ENCODE measurements at places on chromosomes 16 and 17.

DNA sequence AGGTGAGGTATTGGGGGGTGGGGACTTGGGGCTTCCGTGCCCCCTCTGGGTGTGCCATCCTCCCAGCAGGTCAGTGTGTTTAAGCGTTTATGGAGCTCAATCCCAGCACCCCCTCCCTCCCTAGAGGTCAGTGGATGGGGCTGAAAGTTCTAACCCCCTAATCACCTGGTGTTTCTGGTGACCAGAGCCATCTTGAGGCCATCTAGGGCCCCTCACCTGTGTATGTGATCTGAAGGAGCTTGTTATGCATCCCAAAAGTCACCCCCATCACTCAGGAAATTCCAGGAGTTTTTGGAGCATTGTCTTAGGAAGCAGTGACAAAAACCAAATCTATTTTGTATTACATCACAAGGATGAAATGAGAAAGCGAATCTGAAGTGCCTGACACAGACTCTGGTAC, 67.8 kb upstream of the NOL11 start:
- DNase-seq, result no peak

GRCh38 chr16:6976716-6977115, 355.9 kb upstream of the RBFOX1 start:
- DNase-seq, result no peak

DNA sequence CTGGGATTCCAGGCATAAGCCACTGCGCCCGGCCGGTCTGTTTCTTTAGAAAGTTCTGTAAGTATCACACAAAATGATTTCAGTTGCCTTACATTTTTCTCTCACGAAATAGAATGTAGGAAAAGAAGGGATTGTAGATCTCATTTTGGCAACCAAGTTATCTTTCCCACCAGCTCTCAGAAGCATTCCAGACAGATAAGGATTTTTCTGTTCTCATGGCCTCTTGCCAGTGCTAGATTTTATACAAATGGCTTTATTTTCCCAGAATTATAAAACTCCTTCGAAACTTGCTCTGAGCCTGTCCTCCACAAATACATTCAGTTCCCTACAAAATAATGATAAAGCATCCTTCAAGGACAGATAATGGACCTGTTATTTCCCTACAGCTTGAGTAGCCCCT, 46.9 kb downstream of the LCMT1 start:
- no peak for DNase-seq

- no peak for DNase-seq
Observed at GRCh38 chr17:9290226-9290613, 268.9 kb downstream of the NTN1 start.

DNA sequence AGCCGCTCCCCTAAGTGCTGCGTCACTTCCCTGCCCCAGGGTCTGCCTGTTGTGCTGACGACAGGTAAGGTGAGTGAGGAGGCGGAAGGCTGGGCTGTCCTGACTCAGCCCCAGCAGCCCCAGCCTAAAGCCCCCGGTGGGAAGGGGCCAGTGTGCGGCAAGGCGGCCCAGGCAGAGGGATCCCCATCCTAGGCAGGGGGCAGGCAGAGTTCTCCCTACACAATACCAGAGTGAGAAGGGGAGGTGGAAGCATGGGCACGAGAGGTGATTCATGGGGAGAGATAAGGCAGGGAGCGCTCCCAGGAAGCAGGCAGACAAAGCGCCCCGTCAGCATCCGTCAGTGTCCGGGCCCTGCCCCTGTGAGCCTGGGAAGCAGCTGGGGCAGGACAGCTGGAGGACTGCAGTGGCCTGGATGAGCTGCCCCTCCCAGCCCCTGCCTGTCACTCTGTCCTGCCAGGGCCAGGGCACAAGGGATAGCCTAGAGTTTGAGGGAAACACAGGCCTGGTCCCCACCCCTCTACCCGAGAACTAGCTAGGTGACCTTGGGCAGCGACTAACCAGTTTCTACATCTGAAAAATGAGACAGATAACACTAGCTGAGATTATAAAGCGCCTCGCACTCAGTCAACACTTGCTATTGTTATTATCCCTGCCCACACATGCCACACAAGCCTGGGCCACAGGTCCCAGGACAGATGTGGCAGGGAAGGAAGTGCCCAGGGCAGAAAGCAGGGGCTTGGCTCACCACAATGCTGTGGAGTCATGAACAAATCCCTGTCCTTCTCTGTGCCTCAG, 3.8 kb downstream of the FAM83G start:
- DNase-seq, result no peak

DNA sequence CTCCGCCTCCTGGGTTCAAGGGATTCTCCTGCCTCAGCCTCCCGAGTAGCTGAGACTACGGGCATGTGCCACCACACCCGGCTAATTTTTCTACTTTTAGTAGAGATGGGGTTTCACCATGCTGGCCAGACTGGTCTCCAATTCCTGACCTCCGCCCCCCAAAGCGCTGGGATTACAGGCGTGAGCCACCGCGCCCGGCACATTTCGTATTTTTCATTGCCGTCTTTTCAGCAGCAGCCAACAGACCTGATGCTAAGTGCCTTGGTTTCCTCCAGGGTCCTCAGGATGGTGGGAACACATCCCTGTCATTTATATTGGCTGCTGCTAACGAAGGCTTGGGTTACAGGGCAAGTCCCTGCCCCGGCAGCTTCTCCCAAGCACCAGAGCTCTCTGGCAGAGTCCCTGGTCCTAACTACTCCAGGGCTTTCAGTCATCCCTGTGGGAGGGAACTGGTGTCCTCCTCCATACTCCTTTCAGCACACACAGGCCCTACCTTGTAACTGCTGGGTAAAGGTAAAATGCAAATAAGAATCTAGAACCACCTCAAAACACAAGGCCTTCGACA, 1.5 kb upstream of the RNF157 start:
- no peak for DNase-seq

GRCh38 chr16:68519225-68519745, 19.8 kb upstream of the ZFP90 start:
- no peak for DNase-seq

DNA sequence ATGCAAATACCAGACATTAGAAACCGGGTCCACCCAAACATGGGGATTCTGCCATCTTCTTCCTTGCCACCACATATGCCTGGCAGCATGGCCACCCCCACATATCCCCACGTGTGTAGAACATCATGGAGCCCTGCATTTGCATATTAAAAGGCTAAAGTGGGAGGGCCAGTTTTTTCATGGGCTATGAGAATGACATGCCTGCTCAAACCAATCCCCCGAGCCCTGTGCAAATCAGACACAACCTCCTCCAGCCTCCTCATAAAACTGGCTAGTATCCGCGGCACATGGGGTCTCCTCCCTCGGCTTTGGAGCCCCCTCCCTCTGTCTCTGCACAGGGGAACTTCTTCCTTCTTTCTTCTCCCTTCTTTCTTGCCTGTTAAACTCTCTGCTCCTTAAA, 174.9 kb upstream of the WSCD1 start:
- DNase-seq, result no peak

DNA sequence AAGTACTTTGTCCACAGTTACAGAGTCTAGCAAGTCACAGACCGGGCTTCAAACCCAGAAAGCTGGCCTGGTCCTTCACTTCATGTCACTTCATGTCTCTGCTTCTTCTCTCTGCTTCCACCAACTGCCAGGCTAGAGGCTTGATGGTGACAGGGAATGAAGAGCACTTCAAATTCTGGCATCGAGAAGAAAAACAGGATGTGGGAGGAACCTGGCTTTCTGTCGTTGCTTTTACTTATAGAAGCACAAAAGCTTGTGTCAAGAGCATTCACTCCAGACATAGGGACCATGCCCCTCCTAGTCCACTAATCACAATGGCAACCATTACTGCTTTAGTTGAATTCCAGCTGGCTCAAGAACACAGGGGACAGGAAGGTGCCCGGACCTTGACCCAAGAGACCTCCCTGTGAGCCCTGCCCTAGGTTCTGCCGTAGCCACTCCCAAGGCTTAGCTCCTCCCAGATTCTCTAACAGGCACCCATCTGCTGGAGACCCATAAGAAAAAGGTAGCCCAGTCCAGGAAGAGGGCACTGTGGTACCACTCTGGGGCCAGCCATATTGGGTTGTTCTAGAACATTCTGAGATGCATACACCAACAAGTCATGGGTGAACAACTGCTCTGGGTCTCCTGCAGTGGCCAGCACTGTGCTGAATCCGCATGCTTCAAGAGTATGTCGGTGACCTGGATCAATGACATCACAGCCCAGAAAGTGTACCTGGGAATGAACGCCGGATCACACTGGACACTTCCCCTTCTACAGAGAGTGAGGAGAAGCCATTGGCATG, 181.8 kb downstream of the C16orf95 start:
- DNase-seq, result no peak

DNA sequence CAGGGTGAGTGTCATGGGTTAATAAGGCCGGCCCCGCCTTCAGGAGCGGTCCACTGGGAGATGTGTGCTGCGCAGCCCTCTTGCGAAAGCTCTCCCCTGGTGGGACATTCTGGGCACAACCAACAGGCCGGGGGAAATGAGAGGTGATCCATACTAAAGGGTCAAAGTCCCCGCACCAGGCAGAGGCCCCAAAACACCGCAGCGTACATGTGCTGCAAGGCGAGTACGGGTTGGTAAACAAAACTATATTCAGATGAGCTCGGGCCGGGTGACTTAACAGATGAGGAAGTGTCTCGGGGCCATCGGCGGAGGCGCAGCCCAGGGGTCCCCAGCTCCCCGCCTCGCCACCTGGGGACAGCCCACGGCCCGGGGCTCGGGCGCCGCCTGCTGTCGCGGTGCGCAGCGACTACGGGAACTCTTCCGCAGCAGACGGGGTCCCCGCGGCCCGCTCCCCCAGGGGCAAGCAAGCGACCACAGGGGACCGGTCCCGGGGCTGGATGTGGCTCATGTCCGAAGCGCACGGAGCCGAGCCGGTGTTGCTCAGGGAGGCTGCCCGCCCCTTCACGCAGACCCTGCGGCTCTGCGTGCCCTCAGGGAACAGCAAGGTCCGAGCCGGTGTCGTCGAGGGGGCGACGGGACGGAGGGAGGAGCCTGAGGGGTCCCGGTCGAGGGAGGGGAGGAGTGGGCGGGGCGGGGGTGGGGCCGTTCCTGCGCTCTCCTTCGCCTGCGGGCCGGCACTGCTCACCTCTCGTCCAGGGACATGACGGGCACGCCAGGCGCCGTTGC, at the start of gene RAB37:
TSS of gene RAB37 (plus strand) at position 744 of the 786 bp plus-strand sequence. CDS start at position 761, 17 bp downstream.
- DNase-seq, result no peak

GRCh38 chr16:24977678-24978075, 37.5 kb downstream of the ARHGAP17 start:
- DNase-seq, result no peak

DNA sequence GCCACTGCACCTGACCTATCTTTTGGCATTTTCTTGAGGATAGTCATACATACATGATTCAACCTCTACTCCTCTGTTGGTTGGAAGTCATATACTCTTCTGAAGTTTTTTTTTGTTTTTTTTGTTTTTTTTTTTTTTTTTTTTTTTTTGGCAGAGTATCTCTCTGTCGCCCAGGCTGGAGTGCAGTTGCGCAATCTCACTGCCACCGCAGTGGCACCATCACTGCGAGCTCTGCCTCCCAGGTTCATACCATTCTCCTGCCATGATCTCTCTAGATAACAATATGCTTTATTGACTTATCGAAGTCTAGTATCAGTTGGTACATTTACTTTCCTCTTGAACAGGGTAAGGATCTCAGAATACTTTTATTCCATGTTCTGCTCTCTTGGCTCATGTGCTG, 224.2 kb upstream of the WSCD1 start:
- no peak for DNase-seq

- peak; percentile 76 for DNase-seq
Observed at GRCh38 chr17:42289611-42290181, 1.4 kb downstream of the STAT5A start.

DNA sequence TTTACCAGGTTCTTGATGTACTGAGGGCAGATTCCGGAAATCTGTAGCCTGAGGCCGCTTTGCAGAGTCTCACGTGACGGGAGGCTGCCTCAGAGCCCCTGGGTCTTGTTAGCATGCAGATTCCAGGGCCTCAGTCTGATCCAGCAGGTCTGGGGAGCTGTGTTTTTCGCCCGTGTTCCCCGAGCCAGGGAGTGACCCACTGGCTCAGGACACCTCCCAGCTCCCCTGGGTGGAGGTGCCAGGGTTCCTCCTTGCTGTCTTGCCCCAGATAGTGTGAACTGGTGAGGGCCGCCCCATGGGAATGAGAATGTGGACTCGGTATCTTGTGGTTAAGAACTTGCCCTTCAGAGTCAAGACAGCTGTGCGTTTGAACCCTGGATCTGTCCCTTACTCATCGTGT, 98.6 kb downstream of the OR1D5 start:
- DNase-seq, result no peak

DNA sequence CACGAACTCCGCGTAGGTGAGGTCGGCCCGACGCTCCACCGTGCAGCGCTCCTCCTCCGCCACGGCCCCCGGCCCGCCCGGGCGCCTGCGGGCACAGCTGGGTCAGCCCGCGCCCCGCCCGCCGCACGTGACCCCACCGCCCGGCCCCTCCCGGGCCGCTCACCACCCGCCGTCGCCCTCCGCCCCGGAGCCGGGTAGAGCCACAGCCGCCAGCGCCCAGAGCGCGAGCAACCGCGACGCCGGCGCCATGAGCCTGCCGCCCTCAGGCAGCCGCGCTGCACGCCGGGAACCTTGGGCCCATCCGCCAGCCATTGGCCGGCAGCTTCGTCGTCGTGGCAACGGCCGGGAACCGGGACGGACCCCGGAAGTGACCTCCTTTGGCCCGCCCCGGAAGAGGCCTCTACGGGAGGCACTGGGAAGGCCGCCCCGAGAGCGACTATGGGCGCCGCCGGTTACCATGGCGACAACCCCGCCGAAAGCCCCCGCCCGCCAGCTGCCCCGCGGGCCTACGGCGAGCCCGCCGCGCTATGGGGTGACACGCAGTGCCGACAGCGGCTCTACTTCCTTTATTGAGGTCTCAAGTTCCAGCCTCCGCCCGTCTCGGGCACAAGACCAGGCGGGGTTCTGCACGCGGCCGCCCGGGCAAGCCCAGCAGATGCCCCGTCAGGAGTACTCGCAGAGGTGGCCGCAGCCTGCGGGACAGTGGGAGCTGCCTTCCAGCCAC, at the start of gene JMJD8:
TSS of gene JMJD8 (minus strand) at position 264 of the 724 bp plus-strand sequence. CDS start at position 249, 15 bp downstream.
- DNase-seq, result peak; percentile 97

- no peak for DNase-seq
Observed at GRCh38 chr17:15334266-15334665, 7.1 kb downstream of the TEKT3 start.

DNA sequence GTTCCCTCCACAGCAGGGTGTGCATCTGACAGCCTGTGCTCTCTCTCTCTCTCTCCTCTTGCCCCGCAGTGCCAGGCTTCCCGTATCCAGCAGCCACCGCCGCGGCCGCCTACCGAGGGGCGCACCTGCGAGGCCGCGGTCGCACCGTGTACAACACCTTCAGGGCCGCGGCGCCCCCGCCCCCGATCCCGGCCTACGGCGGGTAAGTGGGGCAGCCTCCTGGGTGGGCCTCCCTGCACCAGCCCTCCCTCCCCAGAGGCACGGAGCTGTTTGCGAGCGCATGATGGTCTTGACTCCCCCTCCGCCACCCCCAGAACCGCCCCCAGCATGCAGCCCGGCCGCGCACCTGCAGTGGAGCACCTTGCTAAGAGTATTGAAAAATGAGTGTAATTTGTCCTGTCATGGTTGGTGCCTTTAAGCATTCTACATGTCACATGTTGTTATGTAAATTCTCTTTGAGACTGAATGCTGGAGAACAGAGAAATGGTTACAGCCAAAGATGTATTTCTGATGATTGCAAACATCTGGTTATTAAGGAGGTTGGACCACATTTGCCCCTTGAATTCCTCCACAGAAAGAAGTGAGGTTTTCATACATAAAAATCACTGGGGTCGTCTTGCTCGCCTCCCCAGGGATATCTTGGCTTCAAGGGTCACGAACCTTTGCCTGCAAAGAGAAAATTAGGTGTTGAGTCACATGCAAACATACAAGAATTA, 321.3 kb downstream of the RBFOX1 start:
- no peak for DNase-seq

- no peak for DNase-seq
Observed at GRCh38 chr17:80842456-80843013, 149.1 kb upstream of the CHMP6 start.

GRCh38 chr17:77649717-77650211, 308.7 kb upstream of the TNRC6C start:
- peak; percentile 40 for DNase-seq

All from coronary artery (tissue), 2 donors.